ENCODE measurements at places on chromosomes 11 and 22.

DNA sequence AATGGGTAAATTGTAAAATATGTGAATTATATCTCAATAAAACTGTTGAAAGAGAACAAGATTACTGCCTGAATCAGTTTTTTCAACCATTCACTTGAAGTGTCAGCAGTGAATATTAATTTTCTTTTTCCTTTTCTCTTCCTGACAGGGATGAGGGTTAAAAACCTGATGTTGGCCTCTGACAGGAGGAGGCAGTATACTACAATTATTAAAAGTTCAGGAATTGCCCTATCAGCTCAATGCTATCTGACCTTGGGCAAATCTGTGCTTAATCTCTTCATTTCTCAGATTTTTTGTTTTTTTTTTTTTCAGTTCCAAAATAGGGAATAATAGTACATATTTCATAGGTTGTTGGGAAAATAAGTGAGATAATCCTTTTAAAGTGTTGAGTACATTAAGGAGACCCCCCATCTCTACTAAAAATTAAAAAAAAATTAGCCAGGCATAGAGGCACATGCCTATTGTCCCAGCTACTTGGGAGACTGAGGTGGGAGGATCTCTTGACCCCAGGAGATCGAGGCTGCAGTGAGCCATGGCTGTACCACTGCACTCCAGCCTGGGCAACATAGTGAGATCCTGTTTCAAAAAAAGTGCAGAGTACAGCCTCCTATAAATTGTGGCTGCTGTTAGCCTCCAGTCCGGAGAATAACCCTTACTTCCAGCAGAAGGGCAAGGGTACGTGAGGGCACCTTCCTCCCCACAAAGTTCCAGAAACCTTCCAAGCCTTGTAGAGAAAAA, 48.8 kb downstream of the TRIM44 start:
- DNase-seq = no peak

DNA sequence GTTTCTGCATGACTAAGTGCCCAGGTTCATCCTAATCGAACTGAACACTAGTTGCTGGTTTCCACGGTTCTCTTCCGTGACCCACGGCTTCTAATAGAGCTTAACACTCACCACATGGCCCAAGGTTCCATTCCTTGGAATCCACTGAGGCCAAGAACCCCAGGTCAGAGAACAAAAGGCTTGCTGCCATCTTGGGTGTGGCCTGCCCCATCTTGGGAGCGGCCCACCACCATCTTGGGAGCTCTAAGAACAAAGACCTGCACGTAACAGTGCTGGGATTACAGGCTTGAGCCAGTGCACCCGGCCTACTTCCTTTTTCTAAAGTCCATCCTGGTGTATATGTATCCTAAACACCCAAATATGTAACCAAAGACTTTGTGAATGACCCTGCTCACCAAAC, 68.8 kb downstream of the SLC35F2 start:
- DNase-seq = no peak

DNA sequence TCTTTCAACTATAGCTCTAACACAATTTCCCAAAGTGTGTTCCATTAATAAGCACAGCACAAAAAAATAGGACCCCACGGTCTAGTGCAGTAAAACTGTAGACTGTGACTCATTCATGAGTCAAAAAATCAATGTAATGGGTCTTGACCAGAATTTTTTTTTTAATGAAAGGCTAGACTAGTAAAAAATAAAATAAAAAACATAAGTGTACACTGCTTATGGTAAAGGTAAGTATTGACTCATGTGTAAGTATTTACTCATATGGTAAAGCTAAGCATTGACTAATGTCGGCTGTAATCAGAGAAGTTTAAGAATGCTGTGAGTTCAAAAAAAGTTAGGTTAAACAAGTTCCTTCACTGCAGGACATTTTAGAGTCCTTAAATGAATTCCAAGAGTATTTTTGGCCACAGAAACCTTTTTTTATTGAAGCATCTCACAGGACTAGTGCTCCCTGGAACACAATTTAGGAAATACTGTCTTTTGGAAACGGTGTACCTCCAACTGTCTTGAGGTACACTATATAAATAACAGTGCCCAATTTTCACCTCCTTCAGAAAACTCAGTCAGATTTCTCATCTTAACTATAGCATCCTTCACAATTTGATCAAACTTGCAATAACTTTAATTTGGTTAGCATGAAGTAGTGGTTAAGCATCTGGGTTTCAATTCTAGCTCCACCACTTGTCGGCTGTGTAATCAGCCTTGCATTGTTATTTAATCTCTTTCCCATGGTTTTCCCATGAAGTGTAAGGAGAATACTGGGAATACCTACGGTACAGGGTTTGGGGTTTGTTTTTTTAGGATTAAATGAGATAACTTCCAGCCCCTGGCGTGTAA, 2.1 kb downstream of the CCDC73 start:
- DNase-seq = no peak

DNA sequence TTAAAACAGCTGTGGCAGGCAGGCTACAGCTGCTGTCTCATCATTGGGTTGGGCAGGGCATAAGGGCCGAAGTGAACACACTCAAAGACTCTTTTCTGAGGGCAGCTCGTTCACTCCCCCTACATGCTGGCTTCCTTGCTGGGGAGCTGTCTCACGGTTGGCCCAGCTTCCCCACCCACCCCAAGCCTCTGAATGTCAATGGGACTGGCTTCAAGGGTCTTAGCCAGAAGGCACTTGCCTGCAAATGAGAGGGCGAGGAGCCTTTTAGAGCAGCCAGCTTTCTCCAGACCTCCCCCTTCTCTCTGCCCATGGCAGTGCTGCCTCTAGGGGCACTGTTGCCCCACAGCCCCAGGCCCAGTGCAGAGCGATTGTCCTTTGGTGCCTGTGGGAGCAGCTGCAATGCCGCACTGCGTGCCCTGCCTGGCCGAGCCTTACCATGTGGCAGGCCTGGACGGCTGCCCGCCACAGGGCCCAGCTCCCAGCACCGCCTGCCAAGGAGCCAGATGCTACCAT, 94.7 kb upstream of the RASSF10 start:
- no peak for DNase-seq

- DNase-seq = no peak
Observed at GRCh38 chr11:71384561-71384960, 63.6 kb downstream of the DHCR7 start.

GRCh38 chr11:117080370-117080769, 17.9 kb downstream of the SIK3 start:
- DNase-seq = no peak

- no peak for DNase-seq
Observed at GRCh38 chr11:122220321-122220720, 104.3 kb upstream of the BLID start.

DNA sequence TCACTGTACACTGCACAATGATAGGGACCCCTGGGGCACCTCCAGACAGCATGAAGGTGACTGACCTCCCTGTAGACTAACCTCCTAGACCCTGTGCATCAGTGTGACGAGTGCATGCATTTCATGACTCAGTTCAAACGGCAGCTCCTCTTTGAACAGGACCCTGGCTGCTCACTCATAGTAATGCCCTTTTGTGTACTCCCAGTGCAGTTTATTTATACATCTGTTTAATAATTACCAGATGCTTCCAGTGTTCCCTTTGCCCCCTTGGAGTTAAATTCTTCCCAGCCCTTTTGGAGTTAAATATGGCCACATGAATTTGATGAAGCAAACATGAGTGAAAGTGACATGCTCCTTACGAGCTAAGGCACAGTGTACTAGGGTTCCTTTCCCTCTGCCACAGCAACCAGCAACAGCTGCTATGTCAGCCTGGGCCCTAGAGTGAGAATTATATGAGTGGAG, 72.4 kb downstream of the PANX1 start:
- no peak for DNase-seq

- DNase-seq = peak; percentile 23
Observed at GRCh38 chr11:92775003-92775676, 194.3 kb upstream of the MTNR1B start.

- no peak for DNase-seq
Observed at GRCh38 chr11:13876423-13876822, 86.1 kb upstream of the SPON1 start.

- no peak for DNase-seq
Observed at GRCh38 chr11:6557761-6558674, 45.4 kb downstream of the RRP8 start.

DNA sequence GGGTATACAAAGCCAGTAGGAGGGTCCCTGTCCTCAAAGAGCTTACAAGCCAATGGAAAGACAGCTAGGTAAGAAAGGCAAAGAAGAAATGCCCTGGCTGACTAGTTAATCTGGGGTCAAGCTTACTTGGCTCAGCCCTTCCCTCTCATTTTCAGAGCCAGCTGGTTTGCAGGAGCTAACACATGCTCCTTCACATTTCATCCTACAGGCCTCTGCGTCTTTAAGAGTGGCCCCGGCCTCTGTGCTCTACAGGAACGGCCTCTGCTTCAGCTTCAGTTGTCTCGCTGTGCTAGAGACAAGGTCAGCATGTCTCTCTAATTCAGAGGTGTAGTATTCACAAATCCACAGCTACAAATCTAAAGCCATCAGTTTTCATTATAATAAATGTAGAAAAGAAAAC, 15.2 kb downstream of the ALKBH8 start:
- DNase-seq = no peak

GRCh38 chr22:46761017-46761416, 1.4 kb upstream of the TBC1D22A start:
- DNase-seq = no peak

- DNase-seq = peak; percentile 23
Observed at GRCh38 chr11:43573233-43573632, 107.3 kb upstream of the HSD17B12 start.

GRCh38 chr22:26075251-26075650, 94.0 kb upstream of the SEZ6L start:
- peak; percentile 5 for DNase-seq

DNA sequence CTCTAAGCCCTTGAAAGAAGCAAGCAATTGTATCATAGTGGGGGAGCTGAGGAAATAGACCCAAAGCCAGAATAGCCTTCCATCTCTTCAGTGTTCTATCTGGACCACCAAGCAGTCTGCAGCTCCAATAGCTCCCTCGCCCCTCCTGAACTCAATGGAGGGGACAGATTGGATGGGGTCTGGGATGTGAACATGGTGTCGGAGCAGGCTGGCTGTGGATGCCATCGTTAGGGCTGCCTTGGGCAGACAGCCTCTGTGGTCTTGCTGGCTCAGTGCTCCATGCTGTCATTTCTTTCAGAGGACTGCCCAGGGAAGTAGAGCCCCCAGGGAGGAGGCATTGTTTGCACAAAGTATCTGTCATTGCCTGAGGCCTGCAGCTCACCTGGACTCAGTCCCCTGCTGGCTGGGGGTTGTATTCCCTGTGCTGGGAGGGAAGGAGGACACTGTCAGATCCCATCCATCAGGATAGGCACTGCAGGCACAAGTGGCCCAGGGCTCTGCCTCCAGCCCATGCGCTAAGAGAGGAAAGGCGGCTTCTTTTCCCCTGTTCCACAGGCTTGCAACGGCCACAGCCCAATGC, 537.7 kb downstream of the BUD13 start:
- no peak for DNase-seq

DNA sequence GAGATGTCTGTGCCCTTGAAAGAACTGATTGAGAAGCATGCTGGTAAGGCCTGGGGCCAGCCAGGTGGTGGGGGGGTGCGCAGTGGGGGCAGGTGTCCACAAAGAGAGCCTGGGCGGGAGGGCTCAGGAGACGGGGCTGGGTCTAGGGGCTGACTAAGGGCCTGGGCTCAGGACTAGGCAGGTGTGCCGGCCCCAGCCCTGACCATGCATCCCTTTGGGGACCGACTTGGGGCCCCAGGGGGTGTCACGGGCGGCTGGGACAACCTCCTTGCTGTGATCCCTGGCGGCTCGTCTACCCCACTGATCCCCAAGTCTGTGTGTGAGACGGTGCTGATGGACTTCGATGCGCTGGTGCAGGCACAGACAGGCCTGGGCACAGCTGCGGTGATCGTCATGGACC, 4.4 kb downstream of the NDUFV1 start:
- no peak for DNase-seq

GRCh38 chr11:94272738-94273313, 31.6 kb upstream of the IZUMO1R start:
- no peak for DNase-seq

GRCh38 chr11:13135385-13136271, 126.5 kb downstream of the RASSF10 start:
- DNase-seq = no peak

GRCh38 chr11:62687508-62688396, 1.6 kb downstream of the LRRN4CL start:
- DNase-seq = no peak

- peak; percentile 6 for DNase-seq
Observed at GRCh38 chr11:118338637-118339061, 3.9 kb downstream of the CD3D start.

DNA sequence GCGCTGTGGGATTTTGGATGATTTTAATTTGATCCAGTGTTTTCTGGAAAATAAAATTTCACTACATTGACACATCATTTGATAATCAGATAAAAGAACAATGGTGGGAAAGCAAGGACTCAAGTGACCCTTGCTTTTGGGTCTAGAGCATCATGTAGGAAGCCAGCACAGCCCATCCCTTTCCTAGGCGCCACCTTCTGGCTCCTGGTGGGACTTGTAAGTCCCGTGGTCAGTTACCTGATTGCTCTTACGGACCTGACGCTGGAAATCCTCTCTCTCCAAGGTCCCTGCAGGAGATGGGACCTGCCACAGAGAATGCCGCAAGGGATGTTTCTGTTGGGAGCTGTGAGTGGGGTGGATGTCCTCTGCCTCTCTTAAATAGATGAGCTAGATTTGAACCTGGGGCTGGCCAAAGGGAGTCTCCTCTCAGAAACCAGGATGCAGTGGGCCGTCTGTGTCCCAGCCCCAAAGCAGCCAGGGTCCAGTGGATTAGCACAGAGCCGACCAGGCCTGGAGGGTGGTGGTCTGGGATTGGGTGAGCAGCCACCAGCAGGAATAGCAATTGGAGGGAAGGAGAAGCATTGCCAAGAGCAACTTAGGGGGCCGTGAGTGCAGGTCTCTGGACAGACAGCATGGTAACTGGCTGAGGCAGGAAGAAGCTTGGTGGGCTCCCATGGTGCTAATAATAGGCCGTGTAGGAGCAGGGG, 21.7 kb downstream of the TIMP3 start:
- DNase-seq = peak; percentile 19

DNA sequence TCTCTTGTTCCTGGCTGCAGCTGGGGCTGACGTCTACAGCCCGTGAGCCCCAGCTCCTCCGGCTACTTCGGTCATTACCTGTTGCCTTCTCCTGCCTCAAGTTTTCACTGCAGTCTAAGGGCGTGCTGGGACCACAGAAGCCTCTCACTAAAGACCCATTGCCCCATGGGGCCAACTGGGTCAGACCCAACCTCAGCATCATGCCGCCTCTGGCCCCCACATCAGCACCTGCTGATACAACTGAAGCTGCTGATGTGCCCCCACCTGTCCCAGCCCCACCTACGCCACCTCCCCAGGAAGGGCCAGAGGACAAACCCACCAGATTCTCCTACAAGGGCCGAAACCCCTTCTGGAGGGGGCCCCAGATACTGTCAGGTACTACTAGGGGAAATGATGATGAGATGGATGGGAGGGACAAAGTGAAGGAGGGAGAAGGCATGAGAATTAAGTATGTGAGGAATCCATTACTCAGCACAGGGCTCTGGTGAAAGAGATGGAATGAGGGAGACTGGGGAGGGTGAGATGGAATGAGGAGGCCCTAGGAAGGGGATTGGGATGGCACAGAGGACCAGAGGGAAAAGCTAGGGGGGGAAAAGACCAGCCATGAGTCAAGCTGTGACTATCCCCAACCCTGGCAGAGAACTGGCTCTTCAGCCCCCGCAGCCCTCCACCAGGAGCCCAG, 5.1 kb downstream of the C11orf42 start:
- DNase-seq = no peak
